T-helper 2 cell (primary cell): ENCODE measurements at places on chromosomes 11 and 22.

DNA sequence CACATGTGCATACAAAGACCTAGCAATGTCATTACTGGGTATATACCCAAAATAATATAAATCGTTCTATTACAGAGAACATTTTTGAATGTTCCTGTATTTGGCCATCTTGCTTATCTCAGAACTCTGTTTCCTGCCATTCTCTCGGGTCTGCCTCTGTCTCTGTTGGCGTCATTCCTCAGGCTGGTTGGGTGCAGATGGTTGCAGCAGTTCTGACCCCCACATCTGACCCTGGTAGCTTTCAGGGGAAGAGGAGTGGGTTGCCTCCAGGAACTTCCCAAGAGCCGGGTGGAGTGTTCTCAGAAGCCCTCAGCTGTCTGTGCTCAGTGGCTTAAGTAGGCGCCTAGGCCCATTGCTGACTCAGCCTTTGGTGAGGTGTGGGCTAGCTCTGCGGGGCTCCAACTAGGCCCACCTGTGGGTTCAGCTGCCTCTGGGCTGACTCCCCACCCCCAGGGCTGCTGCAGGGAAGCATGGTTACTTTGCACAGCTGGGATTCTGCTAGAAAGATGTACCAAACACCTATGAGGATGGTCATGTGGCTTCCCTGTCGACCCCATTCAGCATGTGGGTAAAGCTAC is 114.0 kb downstream of the TBC1D22A start:
- no peak for DNase-seq

GRCh38 chr11:92224407-92225124 is at the start of gene FAT3:
FAT3 (plus strand) TSS chr11:92224818; CDS start chr11:92352113, 127,295 bp downstream.
- peak; percentile 21 for DNase-seq

- DNase-seq, result no peak
Measured at GRCh38 chr11:48058064-48058463, 77.7 kb downstream of the PTPRJ start.

DNA sequence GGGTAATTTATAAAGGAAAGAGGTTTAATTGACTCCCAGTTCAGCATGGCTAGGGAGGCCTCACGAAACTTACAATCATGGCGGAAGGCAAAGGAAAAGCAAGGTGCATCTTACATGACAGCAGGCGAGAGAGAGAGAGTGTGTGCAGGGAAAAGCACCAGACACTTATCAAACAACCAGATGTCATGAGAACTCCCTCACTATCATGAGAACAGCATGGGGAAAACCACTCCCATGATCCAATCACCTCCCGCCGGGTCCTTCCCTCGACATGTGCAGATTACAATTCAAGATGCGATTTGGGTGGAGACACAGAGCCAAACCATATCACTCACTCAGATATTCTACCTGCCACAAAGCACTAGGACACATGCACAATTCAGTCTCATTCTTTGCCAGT is 48.1 kb upstream of the HMGXB4 start:
- DNase-seq, result no peak

- DNase-seq, result no peak
Measured at GRCh38 chr11:2092956-2093412, 46.2 kb downstream of the IGF2 start.

DNA sequence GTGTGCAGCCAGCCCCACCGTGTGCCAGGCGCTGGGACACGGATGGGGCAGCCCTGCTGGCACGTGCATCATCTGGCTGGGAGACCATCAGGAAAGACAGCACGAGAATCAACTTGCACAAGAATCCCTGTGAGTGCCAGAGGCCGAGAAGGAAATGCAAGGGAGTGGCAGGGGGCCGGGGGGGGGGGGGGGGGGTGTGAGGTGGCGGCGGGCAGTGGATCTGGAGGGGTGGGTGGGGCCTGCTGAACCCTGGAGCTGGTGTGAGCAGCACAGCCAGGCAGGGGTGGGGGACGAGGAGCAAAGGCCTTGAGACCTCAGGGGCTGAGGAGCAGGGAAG is 14.0 kb upstream of the FLRT1 start:
- DNase-seq, result no peak

GRCh38 chr11:36394056-36394455 is 98.0 kb downstream of the PRR5L start:
- DNase-seq, result no peak

GRCh38 chr11:8829556-8829955 is 81.4 kb upstream of the AKIP1 start:
- no peak for DNase-seq

DNA sequence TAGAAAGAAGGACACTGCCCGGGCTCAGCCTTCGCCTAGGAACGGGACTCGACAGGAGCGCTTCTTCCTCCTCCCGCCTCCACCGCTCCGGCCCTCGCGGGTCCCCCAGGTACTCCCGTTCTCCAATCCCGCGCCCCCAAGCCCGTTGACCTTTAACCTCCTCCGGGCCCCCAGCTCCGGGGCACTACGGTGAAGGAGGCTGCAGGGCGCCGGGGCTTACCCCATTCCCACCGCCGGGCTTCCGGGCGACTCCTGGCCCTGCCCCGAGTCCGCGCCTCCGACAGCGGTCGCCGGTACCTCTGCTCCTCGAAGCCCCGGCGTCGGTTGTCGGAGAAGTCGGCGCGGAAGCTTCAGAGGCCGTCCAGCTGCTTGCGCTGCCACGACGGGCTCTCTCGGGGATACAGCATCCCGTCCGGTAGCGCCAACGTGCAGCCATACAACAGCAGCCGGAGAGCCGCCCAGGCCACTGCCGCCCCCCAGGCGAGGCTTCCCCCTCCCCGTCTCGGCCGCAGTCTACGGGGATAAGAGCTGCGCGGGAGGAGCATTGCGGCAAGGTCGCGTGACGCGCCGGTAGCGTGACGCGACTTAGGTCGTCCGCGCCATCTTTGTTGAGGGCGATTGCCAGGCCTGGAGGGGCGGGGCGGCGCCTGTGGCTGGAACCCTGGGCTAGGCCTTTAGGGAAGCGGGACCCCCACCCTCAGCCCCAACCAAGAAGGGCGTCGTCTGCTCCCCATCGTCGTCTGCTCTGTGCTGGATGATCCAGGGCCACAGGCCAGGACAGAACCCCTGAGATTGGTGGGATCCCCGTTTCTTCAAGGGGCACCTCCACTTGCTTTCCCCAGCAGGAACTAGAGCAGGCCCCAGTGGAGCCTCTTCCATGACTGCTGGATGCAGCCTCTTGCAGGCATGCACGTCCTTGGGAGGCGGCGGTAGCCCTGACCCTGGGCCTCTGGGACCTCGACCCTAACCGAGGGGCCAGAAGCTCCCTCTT is 26.3 kb downstream of the RGL4 start:
- DNase-seq, result peak; percentile 91

GRCh38 chr11:106714199-106714598 is 304.1 kb downstream of the GUCY1A2 start:
- no peak for DNase-seq

DNA sequence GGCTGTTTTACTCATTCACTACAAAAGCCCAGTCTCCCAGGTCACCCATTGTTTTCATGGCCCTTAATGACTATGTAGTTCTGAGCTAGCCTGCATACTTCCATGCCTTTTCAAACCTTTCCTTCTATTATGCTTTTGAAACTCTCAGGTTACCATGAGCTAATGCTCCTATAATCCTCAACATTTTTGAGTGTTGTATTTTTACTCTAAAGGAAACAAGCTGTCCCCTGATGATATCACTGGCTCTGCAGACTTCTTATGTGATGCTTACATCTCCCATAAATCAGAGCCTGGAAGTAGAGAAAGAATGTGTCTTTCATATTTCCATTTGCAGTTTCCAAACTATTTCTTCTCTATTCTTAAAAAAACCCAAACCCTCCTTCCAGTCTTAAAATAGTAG is 159.0 kb upstream of the RAG2 start:
- DNase-seq, result no peak

GRCh38 chr11:65078151-65078550 is 5.7 kb downstream of the CDCA5 start:
- DNase-seq, result peak; percentile 32

DNA sequence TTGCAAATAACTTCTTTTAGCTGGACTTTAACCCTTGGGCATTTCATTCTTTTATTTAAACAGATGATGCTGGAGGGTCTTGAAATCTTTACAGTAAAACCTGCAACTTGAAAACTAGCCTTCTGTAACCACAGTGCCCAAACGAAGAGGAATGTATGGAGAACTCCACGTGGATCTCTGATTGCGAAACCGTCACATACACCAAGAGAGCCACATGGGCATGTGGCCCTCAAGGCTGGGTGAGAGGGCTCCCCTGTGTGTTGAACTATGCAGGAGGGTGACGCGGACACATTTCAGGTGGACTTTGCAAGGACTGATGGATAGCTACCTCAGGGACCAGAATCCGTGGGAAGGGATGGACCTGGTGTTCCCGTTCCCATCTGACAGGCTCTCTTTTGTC is 30.6 kb downstream of the FAM118A start:
- DNase-seq, result no peak

DNA sequence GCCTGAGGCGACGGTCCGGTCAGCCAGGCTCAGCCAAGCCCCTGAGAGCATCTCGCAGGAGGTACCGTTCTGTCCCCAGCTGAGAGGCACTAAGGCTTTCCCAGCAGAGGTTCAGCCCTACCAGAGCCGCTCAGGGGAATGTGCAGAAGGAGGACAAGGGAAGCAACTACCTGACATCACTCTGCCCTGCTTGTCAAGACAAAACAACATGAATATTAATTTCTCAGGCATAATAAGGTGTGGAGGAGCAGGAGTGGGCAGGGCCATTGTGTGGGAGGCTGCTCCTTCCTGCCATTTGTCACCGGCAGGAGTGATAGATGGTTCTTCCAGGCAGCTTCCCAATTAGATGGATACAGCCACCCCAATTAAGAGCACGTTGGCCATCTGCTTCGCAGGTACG is 181.4 kb downstream of the KIRREL3 start:
- no peak for DNase-seq

DNA sequence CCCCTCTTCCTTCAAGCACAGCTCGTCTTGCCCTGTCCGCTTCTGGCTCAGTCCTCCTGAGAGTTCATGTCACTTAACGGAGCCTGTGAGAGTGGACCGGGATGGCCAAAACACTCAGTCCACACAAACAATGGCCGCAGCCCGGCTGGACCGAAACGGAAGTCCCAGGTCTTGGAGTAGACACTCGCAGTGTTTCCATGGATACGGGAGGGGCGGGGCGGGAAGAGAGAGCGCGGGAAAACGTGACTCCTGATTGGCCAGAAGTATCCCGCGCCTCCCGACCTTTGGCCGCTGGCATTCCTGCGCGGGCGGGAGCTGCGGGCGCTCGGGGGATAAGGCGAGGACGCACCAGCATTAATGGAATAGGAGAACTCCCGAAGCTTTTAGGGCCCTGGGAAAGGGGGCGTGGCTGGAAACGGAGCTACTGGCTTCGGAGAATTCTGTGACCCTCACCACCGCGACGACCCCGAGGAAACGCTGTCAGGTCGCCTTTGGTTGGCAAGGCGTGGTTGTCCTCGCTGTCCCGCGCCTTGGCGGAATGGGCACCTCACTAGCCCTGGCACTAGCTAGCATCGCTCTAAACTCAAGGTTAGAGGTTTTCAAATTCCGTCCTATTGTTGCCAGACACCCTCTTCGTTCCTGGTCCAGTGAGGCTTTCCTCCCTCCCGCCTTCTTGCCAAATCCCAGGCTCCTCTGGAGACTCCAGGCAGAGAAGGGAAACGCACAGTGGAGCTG is at the start of the genes NLRP14 and ZNF214:
Gene NLRP14, plus strand, starts transcription at position 297 of the 735 bp plus-strand sequence. CDS start 18,108 bp downstream, outside the sequence.
Gene ZNF214, minus strand, starts transcription at position 164 of the 735 bp plus-strand sequence. CDS start 17,511 bp downstream, outside the sequence.
- no peak for DNase-seq

DNA sequence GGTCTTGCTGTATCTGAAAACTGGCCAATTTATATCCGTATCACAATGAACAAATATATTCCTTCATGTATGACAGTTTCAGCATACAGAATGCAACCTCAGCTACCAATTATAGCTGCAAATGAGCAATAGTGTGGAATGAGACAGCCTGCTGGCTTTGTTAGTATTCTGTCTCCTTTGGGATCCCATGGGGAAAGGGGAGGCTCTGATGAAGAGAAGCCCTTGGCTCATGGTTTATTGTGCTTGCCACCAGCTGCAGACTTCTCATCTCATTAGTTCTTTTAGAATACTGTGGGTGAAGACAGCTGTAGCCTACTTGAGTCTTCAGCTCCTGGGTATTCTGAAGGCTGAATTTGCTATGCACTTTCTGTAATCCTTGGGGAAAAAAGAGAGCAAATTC is 42.4 kb downstream of the PITPNB start:
- no peak for DNase-seq

DNA sequence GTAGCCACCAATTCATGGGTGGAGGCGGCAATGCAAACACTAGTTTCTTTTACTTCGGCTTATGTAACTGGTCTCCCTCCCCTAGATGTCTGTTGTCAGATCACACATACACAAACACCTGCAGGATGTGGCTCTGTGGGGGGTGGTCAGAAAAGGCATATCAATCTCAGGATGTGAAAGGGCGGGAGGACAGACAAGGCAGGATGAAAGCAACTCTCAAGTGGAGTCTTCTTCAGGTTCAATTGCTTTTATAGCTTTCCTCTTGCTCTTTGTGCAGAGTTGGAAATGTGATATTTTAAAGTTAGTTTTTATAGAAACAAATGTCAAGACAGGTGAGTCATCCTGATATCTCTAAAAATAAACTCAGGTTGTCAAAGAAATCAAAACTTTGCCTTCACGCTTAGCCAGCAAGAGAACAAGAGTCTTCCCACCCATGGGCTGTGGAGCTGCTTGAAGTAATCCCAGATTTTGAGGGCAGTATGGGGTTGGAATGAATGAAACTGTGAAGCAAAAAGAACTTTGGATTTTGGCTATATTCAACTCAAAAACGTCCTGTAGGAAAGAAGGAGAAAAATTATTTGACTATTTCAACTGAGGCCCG is 423.4 kb downstream of the GUCY1A2 start:
- no peak for DNase-seq

- DNase-seq, result no peak
Measured at GRCh38 chr22:25045159-25045558, 92.6 kb downstream of the KIAA1671 start.

DNA sequence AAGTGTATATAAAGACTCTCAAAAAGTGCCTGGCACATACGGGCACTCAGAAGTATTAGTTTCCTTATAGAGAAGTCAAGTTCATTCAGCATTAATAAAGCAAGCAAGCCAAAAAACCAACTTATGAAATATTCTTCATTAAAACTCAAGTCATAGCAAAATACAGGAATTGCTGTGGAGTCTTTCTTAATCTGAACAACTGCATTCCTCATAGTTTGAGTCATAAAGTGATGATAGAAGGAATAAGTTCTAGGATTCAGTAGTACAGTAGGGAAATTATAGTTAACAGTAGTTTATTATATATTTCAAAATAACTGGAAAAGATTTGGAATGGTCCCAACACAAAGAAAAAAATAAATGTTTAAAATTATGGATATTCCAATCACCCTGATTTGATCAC is 200.3 kb downstream of the C11orf91 start:
- no peak for DNase-seq

GRCh38 chr11:87114093-87114492 is 76.4 kb downstream of the TMEM135 start:
- DNase-seq, result no peak

GRCh38 chr11:64870176-64870892 is 8.1 kb downstream of the EHD1 start:
- no peak for DNase-seq
